ENCODE measurements at places on chromosomes 4 and X.
A peak's percentile ranks its signal among the peaks of the same experiment; 100 is the strongest.

DNA sequence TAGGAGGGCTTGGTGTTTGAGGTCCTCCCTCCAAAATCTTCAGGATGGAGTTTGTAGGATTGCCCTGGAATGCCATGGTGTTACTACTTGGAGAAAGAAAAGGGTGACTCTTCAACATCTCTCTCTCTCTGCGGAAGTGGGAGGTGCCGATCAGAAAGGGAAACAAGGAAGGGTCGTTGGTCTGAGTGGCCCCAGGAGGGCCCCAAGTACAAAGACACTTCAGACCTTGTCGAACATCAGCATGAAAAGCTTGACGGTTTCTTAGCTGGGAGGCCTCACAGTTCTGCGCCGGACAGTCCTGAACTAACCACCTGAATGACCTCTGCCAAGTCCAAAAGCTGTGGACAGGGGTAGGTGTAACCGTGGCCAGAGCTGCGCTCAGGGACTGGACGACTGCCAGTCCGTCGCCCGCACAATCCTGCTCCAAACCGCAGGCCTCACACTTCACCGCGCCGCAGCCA, 646 bp upstream of the GSX2 start:
- no peak for DNase-seq

DNA sequence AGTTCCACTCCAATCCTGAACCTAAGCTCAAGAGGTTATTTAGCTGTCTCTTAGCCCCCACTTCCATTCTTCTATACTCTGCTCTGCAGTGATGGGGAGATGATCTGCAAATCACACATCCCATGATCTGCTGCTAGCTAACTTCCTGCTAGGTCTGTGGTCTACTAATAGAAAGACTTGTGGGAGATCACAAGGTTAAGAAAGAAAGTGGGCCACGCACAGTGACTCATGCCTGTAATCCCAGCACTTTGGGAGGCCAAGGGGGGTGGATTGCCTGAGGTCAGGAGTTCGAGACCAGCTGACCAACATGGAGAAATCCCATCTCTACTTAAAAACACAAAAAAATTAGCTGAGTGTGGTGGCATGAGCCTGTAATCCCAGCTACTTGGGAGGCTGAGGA, 471.1 kb upstream of the NWD2 start:
- DNase-seq, result no peak

DNA sequence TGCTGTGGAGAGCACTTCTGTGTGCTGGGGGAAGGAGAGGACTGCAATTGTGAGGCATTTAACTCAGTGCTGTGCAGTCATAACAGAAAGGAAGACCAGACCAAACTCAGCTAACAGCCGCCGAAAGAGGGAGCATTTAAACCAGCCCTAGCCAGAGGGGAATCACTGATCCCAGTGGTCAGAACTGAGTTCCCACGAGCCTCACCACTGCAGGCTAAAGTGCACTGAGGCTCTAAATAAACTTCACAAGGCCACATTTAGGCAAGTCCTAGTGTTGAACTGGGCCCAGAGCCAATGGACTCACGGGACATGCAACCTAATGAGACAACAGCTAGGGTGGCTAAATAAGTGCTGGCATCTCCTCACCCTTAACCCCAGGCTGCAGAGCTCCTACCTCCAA, 20.4 kb downstream of the IQCM start:
- DNase-seq, result no peak

GRCh38 chr4:87390551-87390890, 467 bp downstream of the HSD17B11 start:
- no peak for DNase-seq

DNA sequence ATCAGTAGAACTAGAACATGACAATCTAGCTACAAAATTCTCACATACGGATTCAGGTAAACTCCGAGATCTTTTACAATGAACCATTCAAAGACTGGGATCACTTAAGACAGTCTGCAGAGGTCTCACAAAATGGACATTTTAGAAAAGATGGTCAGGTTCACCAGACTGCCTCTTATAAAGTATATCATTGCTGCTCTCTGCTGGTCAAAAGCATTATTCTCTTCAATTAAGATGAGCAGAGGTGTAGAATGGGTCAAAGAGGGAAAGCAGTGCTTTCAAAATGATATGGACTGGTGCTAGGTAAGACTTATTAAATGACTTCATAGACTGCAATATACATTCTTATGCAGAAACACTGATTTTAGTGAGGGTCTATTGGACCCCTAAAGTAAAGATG, 434.7 kb downstream of the PACRGL start:
- peak; percentile 31 for DNase-seq

- no peak for DNase-seq
Observed at GRCh38 chr4:40750461-40751258, 905 bp downstream of the NSUN7 start.

DNA sequence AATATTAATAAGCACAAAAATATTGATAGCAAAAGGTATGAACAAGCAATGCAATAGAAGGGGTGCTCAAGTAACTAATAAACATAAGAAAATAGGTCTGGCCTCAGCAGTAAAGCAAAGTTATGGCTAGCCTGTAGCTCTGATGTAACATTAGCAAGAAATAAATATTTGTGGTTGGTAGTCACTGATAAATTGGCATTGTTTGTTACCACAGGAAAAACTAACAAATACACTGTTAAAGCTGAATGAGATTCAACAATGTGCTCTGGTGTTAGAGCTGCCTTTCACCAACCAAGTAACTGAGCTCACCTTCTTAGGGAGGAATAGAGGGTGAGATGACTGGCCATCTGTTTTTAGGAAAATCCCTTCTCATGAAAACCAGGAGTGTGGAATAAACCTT, 71.4 kb downstream of the AREG start:
- DNase-seq, result no peak

- no peak for DNase-seq
Observed at GRCh38 chr4:99091216-99091575, 2.6 kb upstream of the ADH5 start.

DNA sequence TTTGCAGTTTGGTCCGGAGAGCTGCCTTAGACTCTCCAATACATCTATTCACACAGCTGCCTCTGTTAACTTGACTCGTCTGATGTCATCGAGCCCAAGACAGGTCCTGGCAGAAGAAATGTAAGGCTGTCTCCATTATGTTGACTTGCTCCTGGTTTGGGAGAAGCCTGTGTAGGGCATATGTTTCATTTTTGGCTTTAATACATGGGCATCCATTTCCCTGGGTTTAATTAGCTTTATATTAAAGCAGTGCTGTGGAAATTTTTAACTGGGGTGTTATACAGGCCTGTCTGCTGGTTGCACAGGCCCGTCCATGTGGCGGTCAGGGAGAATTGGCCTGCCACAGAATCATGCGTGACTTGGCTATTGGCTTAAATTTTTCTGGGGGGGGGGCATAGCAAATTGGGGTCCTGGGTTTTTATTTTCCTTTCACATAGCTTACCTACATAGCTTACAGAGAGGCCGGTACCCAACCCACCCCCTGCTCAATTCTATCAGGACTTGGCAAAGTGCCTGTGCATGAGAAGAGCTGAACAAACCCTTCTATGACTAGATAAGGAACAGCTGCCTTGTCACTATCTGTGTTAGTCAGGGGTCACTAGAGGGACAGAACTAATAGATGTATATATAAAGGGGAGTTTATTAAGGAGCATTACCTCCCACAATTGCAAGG, 123.5 kb upstream of the WDR1 start:
- no peak for DNase-seq

GRCh38 chr4:56914336-56914735, 6.6 kb downstream of the REST start:
- no peak for DNase-seq

GRCh38 chr4:99670409-99671073, 12.9 kb upstream of the C4orf54 start:
- no peak for DNase-seq

DNA sequence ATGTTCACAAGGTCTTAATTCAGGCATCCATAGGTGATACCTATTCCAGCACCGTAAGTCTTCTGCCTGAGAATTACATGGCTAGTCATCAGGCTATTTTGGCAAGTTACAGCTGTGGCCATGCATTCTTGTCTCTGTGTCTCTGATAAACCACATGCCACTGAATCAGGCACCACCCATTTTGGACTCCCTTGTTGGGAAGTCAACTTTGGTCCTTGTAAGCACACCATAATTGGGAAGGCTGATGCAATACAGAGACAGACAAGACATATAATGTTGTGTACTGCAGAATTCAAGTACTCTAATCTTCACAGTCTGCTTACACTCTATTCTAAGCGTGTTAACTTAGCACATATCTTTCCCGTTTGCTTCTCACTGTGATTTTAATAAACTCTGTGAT, 483.7 kb upstream of the FTHL17 start:
- DNase-seq, result no peak
